ENCODE measurements at places on chromosomes 1 and 21. TPM values are rescaled to one million over a fixed set of nuclear protein-coding genes. Genes with fewer than 3 reads are reported as not detected.

ETS2 gene
- 11.6 TPM for total RNA-seq

CFHR5 gene
- not detected for total RNA-seq

TRPM2 gene
- 0.51 TPM for total RNA-seq

SLC45A1 gene
- total RNA-seq = 0.44 TPM

EVA1C gene
- total RNA-seq = 11.2 TPM

- H3K27me3 ChIP-seq = no peaks in the 10 kb centered on the region
- H3K4me1 ChIP-seq = no peaks in the 10 kb centered on the region
- no peak overlapping the region for H3K27ac ChIP-seq
Measured at GRCh38 chr1:93042187-93043056, 36.7 kb upstream of the MTF2 start.

DNA sequence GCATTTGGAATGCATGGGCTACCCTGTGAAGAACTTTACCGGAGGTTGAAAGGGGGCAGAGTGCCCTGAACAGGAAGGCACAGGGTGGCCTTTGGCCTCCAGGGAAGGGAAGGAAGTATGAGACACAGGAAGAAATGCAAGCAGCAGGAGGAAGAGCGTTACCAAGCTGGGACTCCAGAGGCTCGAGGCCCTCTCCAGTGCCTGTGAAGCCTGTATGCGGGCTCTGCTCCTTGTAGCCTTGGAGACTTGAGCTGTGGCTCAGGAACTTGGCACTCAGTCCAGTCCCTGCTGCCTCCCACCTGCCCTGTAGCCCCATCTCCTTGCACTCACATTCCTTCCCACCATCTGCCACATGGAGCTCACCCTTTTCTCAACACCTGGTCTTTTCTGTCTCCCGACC lies 33.5 kb upstream of the RNF19B start:
- no peak overlapping the region for H3K4me3 ChIP-seq
- no peak for DNase-seq
- H3K4me1 ChIP-seq = peaks cover 16% of the 10 kb centered on the region
- no peaks in the 10 kb centered on the region for H3K27me3 ChIP-seq
- H3K36me3 ChIP-seq = no peaks in the 10 kb centered on the region
- peak overlapping the region; percentile 60 for H3K27ac ChIP-seq

DNA sequence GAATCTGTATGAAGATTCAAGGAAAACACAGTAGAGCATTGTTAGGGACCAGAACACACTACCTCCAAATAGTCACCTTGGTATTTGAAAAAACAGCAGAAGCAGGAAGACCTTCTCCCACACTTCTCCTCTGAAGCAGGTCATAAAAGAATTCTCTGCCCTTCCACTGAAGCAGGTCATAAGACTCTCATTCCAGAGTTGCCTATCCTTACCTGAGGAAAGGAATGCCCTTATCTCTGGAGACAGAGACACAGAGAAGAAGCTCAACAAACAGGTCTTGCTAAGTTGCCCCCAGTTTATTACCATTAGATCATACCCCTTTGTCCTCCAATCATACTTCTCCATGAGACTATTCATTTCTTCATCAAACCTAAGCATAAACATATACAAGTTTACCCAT lies 225.8 kb upstream of the TNR start:
- no peak overlapping the region for H3K27ac ChIP-seq
- no peaks in the 10 kb centered on the region for H3K36me3 ChIP-seq
- no peak for DNase-seq
- no peak overlapping the region for H3K4me3 ChIP-seq
- H3K27me3 ChIP-seq = no peaks in the 10 kb centered on the region

GRCh38 chr1:63073309-63074306 lies 248.8 kb upstream of the FOXD3 start:
- no peaks in the 10 kb centered on the region for H3K36me3 ChIP-seq
- no peak overlapping the region for H3K27ac ChIP-seq
- H3K4me3 ChIP-seq = no peak overlapping the region
- H3K27me3 ChIP-seq = peaks cover 5% of the 10 kb centered on the region
- no peaks in the 10 kb centered on the region for H3K4me1 ChIP-seq
- peak; percentile 14 for DNase-seq

DNA sequence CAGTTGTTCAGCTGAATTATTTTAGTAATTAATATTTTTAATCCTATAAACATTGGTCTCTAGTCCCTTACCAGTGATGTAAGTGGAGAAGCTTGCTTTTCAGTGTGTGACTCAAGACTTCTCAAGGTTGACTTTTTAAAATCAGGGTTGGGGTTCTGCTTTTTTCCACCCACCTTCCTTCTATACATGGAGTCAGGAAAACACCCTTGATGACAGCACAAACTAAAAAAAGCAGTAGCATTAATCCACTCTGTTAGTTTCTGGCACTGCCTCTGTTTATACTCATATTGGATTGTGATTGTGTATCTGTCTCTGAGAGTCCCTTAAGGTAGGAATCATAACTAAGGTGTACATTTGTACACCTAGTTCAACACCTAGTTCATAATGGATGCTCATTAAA lies 8.3 kb upstream of the PLEKHO1 start:
- no peaks in the 10 kb centered on the region for H3K4me1 ChIP-seq
- no peak for DNase-seq
- no peak overlapping the region for H3K27ac ChIP-seq
- H3K36me3 ChIP-seq = no peaks in the 10 kb centered on the region
- H3K4me3 ChIP-seq = no peak overlapping the region

DNA sequence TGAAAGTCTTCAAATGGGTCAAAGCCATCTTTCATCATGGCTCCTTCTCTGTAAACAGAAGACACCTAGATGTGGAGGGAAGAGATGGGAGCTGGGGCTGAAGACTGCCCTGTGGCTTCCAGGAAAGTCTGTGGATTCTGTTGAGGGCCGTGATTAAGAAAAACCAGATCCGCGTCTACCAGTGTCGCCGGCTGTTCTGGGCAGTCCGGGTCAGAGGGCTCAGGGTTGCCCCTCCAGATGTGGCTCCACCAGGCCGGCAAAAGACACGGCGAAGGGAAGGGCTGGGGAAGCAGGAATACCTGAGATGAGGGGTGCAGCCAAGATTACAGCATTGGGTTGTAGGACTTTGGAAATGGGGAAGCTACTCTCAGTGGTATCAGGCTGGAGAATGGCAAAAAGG lies 162.6 kb downstream of the RHOU start:
- DNase-seq = no peak
- H3K27me3 ChIP-seq = no peaks in the 10 kb centered on the region
- H3K4me3 ChIP-seq = no peak overlapping the region

- no peaks in the 10 kb centered on the region for H3K36me3 ChIP-seq
- DNase-seq = no peak
- no peaks in the 10 kb centered on the region for H3K27me3 ChIP-seq
- H3K4me1 ChIP-seq = no peaks in the 10 kb centered on the region
- no peak overlapping the region for H3K27ac ChIP-seq
Measured at GRCh38 chr1:215166886-215167285, 84.3 kb downstream of the KCNK2 start.

GRCh38 chr1:234686035-234686434 lies 76.1 kb upstream of the IRF2BP2 start:
- H3K27ac ChIP-seq = no peak overlapping the region
- no peak for DNase-seq
- H3K27me3 ChIP-seq = no peaks in the 10 kb centered on the region

- DNase-seq = no peak
- no peak overlapping the region for H3K27ac ChIP-seq
- H3K27me3 ChIP-seq = no peaks in the 10 kb centered on the region
- H3K4me1 ChIP-seq = no peaks in the 10 kb centered on the region
Measured at GRCh38 chr1:188706742-188707141, 1770.9 kb downstream of the BRINP3 start.

GRCh38 chr1:7899741-7900140 lies 40.9 kb downstream of the TNFRSF9 start:
- H3K4me3 ChIP-seq = no peak overlapping the region

- H3K4me3 ChIP-seq = no peak overlapping the region
- peaks cover 4% of the 10 kb centered on the region for H3K4me1 ChIP-seq
- DNase-seq = no peak
- H3K36me3 ChIP-seq = no peaks in the 10 kb centered on the region
- H3K27ac ChIP-seq = no peak overlapping the region
- H3K27me3 ChIP-seq = no peaks in the 10 kb centered on the region
Measured at GRCh38 chr1:154989195-154989860, 4.1 kb upstream of the LENEP start.

DNA sequence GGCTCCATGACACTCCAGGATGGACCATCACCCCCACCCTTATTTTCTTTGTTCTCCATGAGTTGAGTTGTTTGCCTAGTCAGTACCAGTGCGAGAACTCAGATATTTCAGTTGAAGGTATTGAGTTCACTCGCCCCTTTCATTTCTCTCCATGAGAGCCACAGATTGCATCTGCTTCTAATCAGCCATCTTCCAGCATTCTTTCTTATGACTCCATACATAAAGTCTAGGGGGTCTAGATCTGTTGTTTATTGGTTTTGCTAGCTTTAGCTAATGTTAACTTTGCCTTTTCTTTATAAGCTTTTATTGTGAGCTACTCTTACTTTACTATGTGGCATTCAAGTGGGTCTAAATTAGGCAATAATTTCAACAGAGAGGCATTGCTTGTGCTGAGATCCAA lies 71.6 kb upstream of the PDC start:
- DNase-seq = no peak
- no peak overlapping the region for H3K4me3 ChIP-seq
- no peaks in the 10 kb centered on the region for H3K27me3 ChIP-seq
- no peak overlapping the region for H3K27ac ChIP-seq
- H3K4me1 ChIP-seq = no peaks in the 10 kb centered on the region
- H3K36me3 ChIP-seq = no peaks in the 10 kb centered on the region

Data from pancreas (tissue), 10 donors.